ENCODE measurements at places on chromosomes 2 and 18.

- no peak for DNase-seq
Observed at GRCh38 chr2:125224830-125225229, 1199.7 kb downstream of the CNTNAP5 start.

GRCh38 chr2:233810385-233810784, 32.3 kb downstream of the MROH2A start:
- DNase-seq = no peak

- DNase-seq = no peak
Observed at GRCh38 chr2:238652053-238652770, 195.7 kb upstream of the TWIST2 start.

GRCh38 chr2:196390243-196391148, 219.1 kb upstream of the STK17B start:
- no peak for DNase-seq

- DNase-seq = no peak
Observed at GRCh38 chr2:196076778-196077568, 8.3 kb upstream of the DNAH7 start.

DNA sequence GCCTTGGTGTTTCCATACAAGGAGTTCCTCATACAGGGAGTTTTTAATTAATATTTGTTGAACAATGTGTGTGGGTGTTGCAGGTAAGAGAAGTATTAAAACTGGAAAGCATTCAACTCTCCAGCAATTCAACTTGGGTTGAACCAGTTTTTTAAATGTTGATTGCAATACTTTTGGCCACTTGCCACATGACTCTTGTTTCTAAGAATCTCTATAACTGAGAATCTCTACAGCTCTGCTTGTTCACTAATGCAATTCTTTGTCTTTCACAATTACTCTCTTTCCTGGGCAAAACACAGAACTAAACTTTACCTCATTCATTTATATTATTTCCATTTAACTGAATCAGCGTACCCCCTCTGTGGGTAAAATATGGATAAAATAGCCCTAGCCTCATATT, 429.4 kb downstream of the ARHGAP15 start:
- no peak for DNase-seq

DNA sequence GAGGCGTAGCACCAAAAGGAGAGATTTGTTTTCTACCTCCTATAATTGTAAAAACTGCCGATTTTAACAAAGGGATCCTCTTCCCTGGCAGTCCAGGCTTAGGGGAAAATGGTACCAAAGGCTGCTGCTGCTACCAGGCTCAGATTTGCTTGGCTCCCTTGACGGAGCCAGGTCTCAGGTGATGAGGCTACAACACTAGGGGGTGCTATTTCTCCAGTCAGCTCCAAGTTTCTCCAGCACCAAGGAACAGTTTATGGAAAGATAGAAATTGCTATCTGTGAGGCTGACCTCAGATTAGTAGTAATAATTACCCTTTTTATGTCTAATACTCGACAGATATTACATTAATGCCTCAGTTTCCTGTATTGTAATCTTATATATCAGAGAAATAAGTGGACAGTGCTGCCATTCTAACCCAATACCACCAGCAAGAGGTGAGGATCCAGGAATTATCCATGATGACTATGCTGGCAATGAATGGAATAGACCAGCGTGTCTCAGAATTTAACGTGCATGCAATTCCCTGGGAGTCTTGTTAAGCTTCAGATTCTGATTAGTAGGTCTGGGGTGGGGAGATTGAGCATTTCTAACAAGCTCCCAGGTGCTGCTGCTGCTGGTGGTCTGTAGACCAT, 111.3 kb downstream of the ESCO1 start:
- peak; percentile 20 for DNase-seq

DNA sequence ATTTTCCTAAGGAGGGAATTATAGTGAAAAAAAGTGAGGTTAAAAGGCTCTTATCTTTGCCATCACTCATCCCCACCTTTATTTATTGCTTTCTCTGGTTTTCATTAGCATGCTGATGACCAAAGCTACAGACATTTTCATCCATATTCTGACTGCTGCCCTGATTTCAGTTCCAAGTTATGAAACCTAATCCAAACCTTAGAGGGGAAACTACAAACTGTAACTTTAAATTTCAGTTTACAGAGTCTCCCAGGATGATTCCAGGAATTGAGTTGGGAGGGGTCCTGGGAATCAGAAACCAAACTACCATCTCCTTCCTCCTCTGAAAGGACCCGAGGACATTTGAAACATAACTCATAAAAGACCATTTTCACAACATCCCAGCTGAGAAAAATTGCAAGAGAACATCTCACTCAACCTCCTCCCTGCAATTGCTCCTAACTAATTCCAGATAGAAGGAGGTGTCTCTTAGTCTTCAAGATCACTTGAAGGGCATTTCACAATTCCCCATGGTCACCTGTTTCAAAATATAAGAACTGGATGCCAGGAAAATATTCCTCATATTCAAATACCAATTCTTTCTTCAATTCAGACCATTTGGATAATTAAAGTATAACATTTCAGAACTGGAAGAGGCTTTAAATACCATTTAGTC, 520.6 kb downstream of the TNS1 start:
- no peak for DNase-seq

DNA sequence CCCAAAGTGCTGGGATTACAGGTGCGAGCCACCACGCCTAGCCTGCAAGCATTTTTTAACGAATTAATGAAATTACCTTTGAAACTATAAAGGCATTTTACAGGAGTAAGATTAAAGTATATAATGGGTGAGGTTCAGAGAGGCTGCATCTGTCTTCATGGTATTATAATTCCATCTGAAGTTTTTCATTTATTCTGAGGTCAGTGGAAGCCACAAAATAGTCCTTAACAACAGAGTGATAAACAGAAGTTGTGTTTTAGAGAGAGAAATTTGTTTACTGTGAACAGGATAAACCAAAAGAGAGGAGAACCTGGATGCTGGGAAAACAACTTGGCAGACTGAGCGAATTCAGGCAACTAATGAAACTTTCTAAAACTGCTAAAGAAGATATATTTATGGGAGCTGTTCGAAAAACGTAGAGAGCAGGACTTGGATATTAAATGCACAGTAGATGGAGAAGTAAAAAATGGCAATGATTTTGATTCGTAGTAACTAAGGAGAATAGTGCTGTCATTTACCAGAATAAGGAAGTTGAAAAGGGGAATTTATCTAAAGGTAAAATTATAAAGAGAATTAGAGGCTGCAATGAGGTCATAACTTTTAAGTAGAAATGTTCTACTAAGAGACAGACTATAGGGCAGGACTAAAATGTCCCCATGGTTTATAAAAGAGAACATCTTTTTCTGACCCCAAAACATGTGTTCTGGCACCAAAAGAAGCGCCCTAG, 37.9 kb upstream of the ITGA4 start:
- no peak for DNase-seq

- no peak for DNase-seq
Observed at GRCh38 chr18:35577045-35577848, 4.3 kb upstream of the GALNT1 start.

DNA sequence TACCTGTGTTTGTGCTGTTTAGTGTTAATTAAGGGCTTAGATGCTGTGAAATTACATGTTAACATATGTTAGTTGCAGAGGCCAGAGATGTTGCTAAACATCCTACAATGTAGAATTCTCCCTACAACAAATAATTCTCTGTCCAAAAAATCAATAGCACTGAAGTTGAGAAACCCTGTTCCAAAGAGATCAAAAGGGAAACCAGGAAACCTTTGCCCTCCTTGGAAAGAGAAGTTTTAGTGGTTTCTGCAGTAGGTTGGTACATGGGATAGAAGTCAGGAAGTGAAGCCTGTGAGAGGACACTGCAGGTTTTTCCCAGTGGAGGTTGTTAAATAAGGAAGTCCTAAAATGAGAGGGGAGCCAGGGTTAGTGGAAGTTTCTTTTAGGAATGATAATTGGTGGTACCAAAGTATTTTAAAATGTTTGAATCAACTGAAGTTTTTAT, 6.3 kb upstream of the RMDN2 start:
- DNase-seq = no peak

- no peak for DNase-seq
Observed at GRCh38 chr2:140248623-140249022, 1468.4 kb upstream of the NXPH2 start.

DNA sequence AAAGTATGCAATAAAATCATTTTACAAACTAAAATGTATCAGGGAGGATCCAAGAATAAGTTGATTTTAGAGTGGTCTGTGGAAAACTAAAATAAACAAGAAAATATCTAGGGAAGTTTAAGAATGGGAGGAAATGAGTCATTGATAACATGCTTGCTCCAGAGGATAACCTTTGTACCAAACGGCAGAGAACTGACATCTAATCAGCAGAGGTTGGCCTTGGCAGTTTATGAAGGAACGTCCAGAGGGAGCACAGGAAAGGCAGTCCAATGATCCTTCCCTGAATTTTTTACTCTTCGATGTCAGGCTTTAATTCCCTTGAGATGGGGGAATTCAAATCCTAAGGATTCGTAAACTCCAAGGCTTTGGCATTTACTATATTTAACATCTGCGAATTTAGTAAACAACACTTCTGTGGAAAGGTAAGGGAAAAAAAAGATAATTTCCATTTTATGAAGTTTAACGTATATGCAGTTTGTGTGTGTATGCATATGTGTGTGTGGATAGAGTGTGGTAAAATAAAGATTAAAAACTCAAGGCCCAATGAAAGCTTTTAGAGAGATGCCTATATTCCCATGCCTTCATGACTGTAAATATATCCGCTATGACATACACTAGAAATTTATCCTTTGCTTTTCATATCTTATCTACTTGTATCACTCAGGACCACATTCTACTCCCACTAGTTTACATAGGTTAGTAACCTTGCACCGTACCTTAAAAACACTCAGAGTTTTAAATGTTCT, 8.7 kb upstream of the INPP1 start:
- DNase-seq = no peak

- DNase-seq = no peak
Observed at GRCh38 chr2:70473101-70473722, 80.4 kb downstream of the TGFA start.

DNA sequence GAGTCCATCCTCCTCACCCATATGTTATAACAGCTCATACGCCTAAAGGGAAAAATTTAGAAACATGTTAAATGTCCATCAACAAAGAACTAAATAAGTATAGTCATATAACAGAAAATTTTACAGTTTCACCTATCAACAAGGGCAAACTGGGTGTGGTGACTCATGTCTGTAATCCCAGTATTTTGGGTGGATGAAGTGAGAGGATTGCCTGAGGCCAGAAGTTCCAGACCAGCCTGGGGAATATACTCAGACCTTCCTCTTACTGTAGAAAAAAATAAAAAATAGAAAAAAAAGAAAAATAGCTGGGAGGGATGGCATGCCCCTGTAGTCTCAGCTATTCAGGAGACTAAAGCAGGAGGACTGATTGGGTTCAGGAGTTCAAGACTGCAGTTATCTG, 48.3 kb upstream of the GULP1 start:
- no peak for DNase-seq

- no peak for DNase-seq
Observed at GRCh38 chr2:101560780-101561315, 85.9 kb upstream of the RFX8 start.

GRCh38 chr18:33201509-33201926, 239.0 kb downstream of the CCDC178 start:
- DNase-seq = no peak

DNA sequence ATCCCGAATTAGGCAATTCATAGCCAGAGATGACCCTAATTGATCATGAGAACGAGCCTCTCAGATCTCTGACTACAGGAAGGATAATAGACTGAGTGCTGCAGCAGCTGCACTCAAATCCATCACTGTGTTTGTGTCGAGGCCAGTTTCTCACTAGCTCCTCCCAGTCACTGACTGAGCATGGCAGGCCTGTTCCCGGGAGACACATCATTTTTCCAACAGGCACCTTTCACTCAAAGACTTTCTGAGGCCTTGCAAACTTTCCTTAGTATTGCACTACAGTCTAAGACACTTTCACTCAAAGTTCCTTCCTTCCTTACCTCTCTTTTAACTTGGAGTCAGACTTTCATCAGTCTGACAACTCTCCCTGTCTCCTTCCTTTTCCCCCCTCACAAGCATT, 13.7 kb downstream of the SOS1 start:
- DNase-seq = no peak

- DNase-seq = no peak
Observed at GRCh38 chr2:23381485-23381884, 3.5 kb upstream of the KLHL29 start.

GRCh38 chr2:64750817-64751285, 97.1 kb upstream of the SERTAD2 start:
- peak; percentile 99 for DNase-seq

DNA sequence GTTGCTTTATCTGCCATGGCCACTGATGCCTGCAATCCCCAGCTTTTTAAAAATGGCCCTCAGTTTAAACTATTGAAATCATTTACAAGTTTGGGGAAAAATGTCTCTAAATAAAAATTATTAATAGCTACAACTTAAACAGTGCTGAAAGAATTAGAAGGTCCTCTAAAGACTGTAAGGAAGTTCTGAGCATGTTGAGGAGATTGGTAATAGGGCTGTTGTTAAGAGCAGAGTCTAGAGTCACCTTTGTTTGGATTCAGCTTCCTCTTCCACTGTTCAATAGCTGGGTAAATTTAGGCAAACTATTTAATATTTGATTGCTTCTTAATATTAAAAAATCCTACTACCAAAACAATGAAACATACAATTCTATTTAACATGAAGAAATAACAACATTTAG, 1127.1 kb upstream of the DDX18 start:
- no peak for DNase-seq

DNA sequence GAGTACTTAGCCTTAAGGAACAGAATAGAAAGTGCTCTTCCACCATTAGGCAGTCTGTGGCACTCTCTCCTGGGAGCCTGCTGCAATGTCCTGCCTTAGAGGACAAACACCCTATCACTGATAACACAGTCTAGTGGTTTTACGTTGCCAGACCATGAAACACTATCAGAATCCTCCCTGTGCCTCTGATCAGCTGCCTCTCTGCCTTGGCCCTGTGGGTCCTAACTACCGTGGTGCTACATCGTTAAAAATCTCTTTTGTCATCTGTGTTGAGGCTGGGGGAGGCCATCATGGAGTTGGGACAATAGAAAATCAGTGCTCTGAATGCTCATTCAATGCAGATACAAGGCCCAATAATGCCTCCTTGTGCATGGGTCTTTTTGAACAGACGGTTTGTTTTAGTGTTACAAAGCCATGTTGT, 11.9 kb upstream of the APCDD1 start:
- DNase-seq = no peak

DNA sequence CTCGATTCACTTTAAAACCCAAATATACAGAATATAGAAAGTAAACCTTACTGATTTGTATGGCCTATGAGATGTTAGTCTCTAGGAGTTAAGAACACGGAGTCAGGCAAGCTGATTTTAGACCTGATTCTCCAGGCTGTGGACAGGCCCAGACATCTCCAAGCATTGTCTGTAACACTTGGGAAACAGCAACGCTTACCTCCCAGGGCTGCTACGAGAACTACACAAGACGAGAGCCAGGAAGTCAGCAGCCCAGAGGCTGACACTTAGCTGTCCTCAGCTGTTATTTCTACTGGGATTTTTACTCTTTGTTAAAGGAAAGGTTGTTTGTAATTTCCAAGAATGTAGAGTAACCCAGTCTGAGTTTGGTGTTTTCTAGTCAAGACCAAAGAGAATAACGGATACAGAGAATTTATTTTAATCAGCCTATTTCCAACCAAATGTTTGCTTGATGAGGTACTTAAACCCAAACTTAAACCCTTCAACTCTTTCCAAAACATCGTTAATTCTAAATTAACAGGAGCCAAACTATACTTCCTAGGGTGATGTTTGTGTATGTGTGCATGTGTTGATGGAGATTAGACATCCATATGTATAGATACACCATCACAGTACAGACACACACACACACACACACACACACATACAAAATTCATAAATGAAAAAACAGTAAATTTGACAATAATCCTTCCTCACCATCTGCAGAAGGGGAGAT, 123.4 kb downstream of the LAMA1 start:
- DNase-seq = no peak

- peak; percentile 63 for DNase-seq
Observed at GRCh38 chr2:217713395-217714286, 289.2 kb downstream of the TNS1 start.

Data from CD4-positive, alpha-beta T cell treated with Interleukin-15 for 4 hours (primary cell).